ENCODE measurements at places on chromosomes 16 and 17.

DNA sequence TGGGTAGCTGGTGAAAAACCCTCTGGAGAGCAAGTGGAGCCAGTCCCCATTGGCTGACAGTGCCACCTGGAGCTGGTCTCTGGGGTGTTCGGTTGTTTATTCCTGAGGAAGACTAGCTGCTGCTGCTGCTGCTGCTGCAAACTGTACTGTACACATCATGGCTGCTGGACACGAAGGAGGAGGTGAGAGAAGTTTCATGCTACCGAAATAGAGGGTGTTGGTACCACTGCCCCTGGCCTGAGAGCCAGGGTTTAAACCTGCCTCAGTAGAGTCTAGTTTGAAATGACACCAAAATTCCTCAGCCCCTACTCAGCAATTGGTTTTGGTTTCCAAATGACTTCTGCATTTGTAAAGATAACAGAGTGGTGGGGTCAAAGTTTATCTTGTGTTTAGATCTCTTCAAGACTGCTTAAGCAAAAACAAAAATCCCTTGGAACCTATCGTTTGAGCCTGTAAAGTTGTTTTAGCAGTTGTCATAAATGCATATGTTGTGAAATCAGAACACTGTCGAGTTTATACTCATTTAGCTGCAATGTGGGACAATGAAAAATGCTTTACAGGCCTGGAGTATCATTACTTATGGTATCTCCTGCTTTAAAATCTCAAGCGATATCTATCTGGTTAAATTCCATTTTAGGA lies 40.8 kb downstream of the CYB5B start:
- DNase-seq: no peak

DNA sequence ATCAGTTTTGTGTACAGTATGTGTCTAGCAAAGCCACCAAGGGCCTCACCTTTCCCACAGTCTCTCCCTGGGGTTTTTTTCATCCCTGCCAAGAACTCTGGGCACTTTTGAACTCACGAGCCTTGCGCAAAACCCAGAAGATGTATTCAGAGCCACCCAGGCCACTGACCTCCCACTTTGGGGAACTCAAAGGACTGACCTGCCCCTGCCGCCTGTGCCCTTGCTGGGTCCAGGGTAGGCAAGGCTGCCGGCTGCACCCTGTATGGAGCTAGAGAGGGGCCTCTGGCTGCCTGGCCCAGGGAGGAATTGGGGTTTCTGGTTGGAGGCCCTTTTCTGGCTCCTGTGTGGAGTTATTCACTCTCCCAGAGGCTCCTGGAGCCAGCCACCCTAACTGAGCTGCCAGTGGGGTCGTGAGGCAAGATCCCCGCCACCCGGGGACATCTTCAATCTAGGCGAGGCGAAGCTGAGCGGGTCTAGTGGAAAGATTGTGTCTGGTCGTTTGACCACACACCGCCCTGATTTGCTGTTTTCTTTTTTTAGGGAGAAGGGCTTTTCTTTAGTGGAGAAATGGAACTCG lies 1.9 kb downstream of the CDK5R1 start:
- no peak for DNase-seq

DNA sequence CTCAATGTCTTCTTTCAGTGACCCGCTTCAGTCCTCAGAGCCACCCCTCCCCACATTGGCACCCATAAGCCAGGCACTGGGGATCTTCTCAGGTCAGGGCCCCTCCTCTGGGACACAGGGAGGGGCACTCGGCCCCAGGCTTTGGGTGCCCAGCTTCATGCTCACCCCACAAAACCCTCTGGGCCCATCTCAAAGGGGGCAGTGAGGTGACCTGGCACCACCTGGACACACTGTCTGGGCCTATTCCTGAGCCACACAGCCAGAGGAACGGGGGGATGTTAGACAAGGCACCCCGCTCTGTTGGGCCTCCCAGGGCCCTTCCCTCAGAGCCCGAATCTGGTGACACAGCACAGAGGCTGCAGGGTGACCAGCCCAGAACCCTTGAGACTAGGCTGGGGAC lies 36.1 kb downstream of the TNFRSF13B start:
- no peak for DNase-seq

- no peak for DNase-seq
These were observed 48.8 kb upstream of the CACNG5 start for GRCh38 chr17:66786107-66786506.

GRCh38 chr17:8900626-8901585 lies 33.4 kb upstream of the PIK3R6 start:
- no peak for DNase-seq

GRCh38 chr17:44334727-44335126 lies 10.1 kb upstream of the SLC25A39 start:
- no peak for DNase-seq

GRCh38 chr17:32555611-32556310 lies 69.0 kb downstream of the CDK5R1 start:
- no peak for DNase-seq

DNA sequence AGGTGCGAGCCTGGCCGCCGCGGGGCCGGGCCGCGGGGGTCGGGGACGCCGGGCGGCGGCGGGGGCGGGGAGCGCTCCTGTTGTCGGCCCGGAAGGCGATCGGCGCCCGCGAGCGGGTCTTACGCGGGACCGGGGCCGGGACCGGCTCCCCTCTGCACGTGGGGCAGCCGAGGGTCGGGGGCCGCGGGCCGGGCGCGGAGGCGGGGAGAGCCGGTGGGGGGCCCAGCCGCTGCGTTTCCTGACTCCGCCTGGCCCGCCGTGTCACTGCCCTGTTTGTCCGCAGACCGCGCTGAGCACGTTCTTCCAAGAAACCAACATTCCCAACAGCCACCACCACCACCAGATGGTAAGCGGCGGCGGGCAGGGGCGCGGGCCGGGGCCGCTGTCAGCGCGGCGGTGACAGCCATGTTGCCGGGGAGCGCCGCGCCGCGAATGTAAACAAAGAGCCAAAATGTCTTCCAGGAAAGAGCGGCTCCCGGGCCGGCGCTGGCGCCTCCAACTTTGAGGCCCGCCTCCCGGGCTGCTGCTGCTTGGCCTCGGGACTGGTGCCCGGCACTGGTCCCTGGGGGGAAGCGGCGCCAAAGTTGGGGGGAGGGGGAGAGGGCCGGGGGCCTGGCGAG lies 586 bp downstream of the UBALD2 start:
- no peak for DNase-seq

DNA sequence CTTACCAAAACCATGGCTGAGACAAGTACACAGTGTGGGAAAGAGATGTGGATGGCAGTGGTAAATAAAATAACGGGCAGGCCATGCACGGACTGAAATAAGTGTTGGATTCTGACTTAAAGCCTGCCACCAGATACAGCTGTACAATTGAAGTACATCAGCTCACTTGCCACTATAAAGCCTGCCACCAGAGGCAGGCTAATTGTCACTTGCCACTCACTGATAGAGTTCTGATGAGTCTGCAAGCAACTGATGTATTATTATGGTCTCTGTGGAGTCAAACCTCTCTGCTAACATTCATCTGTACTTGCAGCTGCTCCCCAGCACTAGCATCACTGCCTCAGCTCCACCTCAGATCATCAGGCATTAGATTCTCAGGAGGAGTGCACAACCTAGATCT lies 93.0 kb downstream of the CYTH1 start:
- DNase-seq: peak; percentile 2

DNA sequence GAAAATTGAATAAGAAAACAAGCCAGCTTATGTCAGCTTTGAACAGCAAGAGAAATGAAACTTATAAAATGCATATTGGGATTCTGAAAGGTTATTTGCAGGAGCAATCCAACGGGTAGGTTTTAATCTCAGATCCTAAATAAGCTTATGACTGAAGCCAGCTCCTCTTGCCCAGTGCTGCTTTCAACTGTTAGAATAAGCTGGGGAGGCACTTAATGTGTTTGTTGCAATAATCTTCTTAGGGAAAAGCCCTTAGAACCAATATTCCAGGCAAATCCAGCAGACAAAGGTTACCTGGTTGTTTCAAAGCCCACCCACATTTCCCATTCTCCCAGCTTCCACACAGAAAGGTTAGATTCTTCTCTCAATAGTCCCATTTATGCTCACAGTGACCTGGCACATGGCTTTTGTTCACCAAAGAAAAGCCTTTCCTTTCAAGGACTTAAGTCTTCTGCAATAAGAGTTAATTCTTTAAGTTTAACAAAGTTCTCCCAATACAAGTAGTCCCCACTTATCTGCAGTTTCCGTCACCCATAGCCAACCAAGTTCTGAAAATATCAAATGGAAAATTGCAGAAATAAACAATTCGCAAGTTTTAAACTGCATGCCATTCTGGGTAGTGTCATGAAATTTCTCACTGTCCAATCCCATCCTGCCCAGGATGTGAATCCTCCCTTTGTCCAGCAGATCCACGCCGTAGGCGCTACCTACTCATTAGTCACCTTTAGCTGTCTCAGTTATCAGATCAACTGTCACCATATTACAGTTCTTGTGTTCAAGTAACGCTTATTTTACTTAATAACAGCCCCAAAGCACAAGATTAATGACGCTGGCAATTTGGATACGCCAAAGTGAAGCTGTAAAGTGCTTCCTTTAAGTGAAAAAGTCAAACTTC lies 5.9 kb downstream of the TEX2 start:
- peak; percentile 78 for DNase-seq

DNA sequence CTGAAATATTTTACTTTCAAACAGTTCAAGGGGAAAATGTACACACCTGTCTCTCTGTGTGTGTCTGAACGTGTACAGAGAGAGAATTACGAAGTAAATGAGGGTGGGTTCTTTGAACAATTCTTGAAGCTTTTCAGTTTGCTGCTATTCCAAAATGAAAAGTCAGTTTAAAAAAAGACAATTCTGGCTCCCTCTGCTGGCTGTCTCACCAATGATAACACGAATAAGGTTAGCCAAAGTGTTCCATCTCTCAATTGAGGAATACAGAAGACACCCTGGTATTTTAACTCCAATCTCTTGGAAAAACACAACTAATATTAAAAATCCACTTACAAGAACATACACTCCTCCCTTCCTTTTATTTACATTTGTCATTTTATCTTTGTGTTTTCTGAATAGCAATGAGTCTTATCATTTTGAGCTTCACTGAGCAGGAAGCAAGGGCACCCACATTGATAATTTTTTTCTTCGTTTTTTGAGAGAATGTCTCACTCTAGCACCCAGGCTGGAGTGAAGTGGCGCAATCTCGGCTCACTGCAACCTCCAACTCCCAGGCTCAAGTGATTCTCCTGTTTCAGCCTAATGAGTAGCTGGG lies 20.5 kb downstream of the EFTUD2 start:
- no peak for DNase-seq

- DNase-seq: no peak
These were observed 19.6 kb upstream of the RABEP1 start for GRCh38 chr17:5262416-5262991.

DNA sequence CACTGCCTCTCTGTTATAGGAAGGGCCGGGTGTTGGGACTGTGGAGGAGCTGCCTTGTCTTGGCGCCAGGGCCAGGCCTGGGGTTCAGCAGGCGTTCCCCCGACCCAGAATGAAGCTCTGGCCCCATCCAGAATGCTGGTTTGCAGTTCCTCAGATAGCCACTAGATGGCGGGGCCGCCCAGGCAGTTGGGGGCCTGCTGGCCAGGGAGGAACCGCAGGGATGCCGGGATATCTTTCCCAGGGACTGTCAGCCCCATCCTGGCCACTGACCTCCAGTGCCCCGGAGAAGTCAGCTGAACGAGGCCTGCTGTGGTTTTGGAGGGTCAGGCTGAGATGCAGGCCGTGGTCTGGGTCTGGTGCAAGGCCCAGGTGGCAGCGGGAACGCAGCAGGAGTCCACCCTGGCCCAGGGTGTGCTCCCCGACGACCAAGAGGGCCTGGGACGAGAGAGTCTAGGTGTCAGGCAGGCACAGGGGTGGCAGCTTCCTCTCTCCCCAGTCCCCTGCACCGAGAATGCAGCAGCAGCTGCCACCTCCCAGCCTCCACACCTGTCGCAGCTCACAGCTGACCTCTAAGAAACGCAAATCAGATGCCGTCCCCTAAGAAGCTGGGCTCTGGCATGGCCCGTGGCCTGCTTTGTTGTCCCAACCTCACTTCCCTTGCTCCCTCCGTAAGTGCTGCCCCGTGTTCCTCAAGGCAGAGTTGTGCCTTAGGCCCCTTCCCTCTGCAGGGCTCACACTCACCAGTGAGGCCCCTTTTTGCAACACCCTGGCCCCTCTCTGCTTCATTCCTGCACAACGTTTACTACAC lies 51.2 kb downstream of the RMI2 start:
- DNase-seq: no peak

- no peak for DNase-seq
These were observed 300.0 kb downstream of the SNX29 start for GRCh38 chr16:12276576-12276975.

GRCh38 chr17:43878260-43879175 lies 28.8 kb downstream of the MPP2 start:
- no peak for DNase-seq

- no peak for DNase-seq
These were observed 742 bp upstream of the FBXO31 start for GRCh38 chr16:87384162-87384874.

DNA sequence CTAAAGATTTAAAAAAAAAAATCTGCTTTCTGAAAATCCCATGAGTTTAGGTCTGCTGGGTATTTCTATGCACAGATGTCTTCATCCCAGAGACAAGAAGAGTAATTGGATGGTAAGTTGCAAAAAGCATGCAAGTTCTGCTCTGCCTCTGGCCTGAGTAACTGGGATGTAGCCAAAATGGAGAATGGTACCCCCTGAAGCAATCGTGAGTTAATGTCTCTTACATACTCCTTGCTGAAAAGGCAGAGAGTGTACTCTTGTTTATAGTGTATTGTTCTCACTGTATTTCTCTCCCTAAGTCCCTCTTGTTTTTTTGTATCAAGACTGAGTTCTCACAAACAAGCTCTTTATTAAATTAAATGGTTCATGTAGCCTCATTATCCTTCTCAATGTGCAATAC lies 259.0 kb downstream of the IRX3 start:
- DNase-seq: no peak

DNA sequence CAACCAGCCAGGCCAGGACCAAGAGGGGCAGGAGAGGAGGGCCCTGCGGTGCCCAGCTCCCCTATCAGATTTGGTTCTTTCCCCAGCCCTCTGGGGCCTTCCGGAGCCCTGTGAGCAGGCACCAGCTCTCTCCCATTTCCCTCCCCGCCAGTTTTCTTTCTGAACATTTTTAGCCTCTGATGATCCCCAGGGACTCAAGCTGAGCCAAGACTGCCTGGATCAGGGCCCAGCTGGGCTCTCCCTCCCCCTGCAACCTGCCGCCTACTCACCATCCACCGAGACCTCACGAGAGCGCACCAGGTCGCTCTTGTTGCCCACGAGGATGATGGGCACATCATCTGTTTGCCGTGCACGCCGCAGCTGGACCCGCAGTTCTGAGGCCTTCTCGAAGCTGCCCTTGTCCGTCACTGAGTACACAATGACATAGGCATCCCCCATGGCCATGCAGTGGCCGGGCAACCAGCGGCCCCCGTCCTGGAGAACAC lies 2.0 kb downstream of the RRAD start:
- DNase-seq: no peak

- no peak for DNase-seq
These were observed 470 bp upstream of the CDK3 start for GRCh38 chr17:76000016-76000754.

GRCh38 chr16:74169066-74169465 lies 127.5 kb upstream of the PSMD7 start:
- no peak for DNase-seq

Measured in RWPE2 (cell line).